Activated CD4-positive, alpha-beta T cell treated with anti-CD3 and anti-CD28 coated beads, Interleukin-2, amount 10 ng/mL, durations not matched to agents 7 days and 5 days (primary cell): ENCODE measurements at places on chromosomes 16 and 17.

DNA sequence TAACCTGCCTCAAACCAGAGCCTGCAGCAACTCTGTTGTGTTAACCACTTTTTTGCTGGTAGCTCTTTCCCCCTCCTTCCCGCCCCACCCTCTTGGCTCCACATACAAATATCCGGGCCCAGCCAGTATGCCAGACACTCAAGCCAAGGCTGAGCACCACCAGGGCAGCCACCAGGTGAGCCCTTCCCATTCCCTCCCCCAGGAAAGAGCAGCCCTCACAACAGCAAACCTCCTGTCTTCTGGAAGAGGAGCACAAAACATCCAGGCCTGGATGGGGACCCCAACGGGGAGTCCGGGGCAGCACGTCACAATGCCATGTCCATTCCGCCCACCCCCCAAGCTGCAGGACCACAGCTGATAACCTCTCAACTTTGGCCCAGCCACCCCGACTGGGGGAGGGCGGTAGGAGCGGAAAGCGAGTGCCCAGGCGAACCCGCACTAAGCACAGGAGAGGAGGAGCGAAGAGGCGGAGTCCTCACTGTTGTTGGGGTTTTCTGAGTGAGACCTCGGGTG is 757 bp downstream of the ORMDL3 start:
- peak; percentile 83 for DNase-seq

DNA sequence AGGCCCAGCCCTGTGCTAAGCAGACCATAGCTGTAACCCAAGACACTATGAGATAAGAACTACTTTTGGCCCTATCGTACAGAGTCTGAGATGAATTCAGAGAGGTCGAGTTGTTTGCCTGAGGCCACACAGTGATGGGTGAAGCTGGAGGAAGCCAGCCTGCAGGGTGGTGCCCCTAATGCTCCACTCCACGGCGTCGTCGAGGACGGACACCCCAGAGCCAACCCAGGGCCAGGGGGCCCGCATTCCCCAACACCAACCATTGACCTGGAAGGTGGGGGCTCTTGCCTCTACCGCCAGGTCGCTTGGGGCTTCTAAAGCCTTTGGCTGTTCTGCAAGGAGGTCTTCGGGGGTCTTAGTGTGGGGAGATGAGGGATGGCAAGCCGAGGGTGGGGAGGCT is 84.1 kb downstream of the IRF8 start:
- DNase-seq, result no peak

DNA sequence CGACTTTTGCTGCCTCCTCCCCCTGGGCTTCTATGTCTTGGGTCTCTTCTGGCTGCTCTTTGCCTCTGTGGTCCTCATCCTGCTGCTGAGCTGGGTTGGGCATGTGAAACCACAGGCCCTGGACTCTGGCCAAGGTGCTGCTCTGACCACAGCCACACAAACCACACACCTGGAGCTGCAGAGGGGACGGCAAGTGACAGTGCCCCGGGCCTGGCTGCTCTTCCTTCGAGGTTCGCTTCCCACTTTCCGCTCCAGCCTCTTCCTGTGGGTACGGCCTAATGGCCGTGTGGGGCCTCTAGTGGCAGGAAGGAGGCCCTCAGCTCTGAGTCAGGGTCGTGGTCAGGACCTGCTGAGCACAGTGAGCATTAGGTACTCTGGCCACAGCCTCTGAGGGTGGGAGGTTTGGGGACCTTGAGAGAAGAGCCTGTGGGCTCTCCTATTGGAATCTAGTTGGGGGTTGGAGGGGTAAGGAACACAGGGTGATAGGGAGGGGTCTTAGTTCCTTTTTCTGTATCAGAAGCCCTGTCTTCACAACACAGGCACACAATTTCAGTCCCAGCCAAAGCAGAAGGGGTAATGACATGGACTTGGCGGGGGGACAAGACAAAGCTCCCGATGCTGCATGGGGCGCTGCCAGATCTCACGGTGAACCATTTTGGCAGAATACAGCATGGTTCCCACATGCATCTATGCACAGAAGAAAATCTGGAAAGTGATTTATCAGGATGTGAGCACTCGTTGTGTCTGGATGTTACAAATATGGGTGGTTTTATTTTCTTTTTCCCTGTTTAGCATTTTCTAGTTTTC is 2.3 kb downstream of the GP1BA start:
- no peak for DNase-seq

DNA sequence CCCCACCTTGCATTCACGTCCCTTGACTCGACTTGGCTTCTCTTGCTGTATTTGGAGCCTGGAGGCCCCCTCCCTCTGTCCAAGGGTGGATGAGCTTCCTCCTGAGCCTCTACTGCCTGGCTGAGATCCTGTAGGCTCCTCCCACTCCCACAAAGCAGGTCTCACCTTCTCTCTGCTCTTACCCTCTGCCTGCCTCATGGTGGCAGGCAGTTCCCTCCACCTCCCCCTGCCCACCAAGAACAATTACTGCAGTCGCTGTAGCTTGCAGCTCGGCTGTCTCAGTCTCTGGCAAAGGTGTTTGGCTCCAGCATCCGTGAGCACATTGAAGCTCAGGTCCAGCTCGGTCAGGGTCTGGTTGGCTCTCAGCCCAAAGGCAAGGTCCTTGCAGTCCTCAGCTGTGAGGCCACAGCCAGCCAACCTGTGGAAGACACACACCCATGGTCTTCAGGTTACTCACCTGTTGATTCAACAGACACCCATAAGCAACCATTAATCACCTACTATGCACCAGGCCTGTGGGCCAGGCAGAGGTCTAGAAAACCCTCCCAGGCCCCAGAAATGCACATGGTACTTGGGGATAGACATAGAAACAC is 42.6 kb downstream of the NLRP1 start:
- DNase-seq, result no peak

DNA sequence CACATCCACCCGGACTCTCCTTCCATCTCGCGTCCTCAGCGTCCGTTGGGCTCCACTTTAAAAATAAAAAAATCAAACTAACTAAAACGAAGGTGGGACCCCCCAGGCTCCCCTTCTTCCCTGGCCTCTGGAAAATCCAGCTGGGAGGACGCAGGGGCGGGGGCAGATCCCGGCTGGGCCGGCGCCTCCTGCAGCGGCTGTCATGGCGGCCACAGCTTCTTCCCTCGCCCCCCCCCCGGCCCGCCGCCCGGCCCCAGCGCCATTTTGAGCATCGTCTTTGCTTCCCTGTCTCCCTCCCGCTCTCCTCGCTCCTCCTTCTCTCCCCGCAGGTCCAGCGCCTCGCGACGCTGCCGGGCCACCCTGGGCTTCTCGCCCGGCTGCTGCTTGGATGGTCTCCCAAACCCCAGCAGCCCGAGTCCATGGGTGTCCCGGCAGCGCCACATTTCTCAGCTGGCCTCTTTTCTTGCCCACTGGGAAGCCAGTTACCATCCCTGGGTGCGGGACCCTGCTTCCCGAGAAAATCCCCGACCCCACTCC is 3.3 kb downstream of the HOXB2 start:
- DNase-seq, result no peak

DNA sequence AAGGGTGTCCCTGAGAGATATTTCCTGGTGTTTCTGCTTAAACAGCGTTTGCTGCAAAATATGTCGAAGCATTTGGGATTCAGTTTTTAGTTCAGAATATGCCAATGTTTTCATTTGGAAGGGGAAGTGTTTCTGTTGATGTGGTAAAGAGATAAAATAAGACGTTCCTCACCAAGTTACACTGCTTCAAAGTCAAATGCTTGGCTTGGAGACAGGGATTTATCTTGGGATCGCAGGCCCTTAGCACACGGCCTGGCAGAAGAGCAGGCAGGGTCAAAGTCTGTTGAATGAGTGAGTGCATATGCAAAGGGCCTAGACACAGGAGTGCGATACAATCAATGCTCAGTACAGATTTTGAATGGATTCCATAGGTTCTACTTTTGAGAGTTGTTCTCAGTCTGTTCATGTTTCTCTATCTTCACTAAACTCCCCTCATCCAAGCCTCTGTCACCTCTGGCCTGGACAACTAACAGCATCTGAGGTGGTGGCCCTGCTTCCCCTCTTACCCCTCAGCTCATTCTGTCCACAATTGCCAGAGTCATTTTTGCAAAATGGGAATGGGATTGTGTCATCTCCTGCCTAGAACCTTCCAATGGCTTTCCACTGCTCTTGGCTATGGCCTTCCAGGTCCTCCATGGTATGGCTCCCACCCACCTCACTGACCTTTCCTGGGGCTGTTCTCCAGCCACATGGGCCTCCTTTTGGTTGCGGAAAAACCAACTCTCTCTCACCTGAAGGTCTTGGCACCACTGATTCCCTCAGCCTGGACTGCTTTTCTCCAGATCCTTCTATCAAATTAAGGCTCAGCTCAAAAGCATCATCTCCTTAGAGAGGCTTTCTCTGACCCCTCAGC is 3.2 kb downstream of the DEXI start:
- no peak for DNase-seq

DNA sequence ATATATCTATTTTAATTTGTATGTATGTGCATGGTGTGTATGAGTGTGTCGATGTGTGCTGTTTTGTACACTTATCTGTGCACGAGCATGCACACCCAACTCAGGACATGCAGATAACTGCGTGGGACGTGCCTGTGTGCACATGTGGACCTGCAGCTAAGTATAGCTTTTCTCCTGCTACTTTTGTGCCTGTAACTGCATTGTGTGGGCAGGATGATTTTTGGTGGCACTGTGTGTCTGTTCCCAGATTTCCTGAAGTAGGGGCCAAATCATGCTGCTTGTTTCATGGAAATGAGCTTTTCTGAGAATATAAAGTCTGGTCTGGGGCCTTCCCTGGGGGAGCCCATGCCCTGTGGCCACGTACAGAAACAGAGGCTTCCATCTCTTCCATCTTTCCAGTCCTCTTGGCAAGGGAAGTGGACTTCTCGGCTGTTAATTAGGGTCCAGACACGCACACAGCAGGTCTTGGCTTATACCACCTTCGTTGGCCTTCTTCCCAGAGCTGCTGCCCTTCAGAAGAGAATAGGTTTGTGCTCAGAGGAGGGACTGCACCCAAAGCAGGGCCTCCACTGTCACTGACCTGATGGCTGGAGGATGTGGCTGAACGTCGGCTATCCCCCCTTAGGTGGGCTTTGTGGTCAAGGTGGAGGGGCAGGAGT is 30.2 kb downstream of the SPNS3 start:
- no peak for DNase-seq

DNA sequence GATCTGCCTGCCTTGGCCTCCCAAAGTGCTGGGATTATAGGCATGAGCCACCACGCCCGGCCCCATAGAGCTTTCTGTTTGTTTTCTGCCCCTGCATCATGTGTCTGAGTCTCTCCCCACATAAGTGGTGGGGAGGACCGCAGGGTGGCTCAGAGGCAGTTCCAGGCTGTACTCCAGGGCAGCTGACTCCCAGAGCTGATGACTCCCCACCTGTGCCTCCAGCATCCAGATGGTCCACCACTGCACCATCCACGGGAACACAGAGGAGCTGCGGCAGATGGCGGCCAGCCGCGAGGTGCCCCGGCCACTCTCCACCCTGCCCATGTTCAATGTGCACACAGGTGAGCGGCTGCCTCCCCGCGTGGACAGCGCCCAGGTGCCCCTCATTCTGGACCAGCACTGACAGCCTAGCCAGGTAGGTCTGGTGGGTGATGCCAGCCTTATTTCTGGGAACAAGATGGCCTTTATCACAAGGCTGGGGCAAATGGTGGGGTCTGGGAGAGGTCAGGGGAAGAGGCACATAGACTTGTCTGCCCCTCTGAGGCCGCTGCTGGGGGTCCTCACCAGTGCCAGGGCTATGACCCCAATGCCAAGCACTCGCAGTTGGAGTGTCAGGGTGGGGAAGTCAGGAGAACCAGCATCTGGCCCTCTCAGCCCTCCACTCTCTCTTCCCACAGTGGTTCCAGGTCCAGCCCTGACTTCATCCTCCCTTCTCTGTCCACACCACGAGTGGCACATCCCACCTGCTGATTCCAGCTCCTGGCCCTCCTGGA is 9.4 kb downstream of the SGCA start:
- no peak for DNase-seq

DNA sequence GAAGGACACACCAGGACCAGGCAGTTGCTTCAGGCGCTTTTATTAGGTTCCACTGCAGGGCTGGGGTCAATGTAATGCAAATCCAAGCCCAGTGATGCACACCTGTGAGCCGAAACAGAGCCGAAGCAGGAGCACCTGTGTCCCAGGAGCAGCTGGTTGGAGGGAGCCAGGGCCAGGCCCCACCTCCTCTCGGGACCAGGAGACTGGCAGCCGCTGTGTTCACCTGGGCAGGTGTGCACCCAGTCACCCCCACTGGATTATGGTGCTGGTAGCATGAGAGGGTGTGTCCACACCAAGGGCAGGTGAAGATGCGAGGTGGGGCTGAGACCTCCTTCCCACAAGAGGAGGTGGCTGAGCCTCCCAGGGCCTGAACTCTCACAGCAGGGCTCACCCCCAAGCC is 4.7 kb upstream of the FAAP100 start:
- DNase-seq, result no peak
